H7 (cell line): ENCODE measurements at places on chromosomes 7 and 10.

- no peak for DNase-seq
Measured at GRCh38 chr10:91104193-91105041, 116.0 kb upstream of the PCGF5 start.

DNA sequence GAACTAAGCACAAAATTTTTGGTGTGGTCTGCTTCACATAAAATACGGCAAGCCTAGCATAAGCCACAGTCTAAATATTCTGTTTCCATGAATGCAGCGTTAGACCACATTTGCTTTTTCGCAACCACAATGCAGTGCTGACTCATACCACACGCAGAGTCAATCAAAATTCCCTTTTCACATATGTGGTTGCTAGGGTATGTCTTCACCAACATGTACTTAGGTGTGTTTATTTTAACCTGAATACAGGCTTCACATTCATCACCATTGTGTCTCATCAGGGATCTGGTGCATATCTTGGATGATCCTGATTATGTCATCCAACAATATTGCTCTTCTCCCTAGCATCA, 90.8 kb downstream of the CHN2 start:
- DNase-seq = no peak

GRCh38 chr10:34010891-34011290, 676.4 kb upstream of the NRP1 start:
- no peak for DNase-seq

GRCh38 chr7:113404245-113404644, 285.9 kb upstream of the SMIM30 start:
- peak; percentile 26 for DNase-seq

GRCh38 chr7:92766461-92767003, 69.8 kb downstream of the CDK6 start:
- DNase-seq = no peak

- no peak for DNase-seq
Measured at GRCh38 chr7:23347682-23348180, 48.6 kb downstream of the MALSU1 start.

- no peak for DNase-seq
Measured at GRCh38 chr10:59432207-59432900, 70.0 kb upstream of the FAM13C start.

DNA sequence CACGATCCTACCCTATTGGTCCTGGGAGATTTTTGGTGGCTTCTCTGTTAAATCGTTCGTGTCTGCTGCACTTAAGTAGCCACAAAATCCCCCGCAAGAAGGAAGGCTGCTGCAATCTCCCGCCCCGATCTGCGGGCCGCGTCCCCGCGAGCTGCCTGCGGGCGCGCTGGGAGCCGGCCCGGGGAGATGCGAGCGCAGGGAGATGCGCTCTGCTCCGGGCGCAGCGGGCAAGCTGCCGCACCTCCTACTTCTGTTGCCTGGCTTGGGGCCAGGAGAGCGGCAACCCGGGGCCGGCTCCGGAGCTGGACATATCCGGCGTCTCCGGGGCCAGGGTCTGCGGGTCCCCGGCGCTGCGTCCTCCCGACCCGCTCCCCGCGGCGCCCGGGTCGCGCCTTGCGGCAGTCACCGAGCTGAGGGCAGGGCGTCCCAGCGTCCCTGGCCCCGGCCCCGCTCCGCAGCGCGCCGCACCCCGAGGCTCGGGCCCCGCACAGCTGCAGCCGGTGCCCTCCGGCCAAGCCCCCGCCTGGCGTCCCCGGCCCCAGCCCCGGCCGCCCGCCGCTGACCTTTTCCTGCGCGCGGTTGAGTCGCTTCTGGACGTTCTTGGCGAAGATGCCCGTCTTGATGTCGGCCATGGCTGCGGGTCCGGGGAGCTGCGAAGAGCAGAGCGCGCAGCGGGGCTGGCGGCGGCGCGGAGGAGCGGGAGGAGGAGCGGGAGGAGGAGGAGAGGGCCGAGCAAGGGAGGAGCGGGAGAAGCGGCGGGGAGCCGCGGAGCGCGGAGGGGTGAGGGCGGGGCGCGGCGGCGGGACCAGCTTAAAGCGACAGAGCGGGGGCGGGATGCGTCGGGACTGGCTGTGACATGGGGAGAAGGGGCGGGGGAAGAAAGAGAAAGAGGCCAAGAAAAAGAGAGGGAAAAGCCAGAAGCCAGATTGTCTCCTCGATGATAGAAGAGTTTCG, at the start of gene AMPH:
Gene AMPH (minus strand): TSS at position 654 of the 954 bp plus-strand sequence. CDS start 22 bp downstream, at position 632.
- DNase-seq = peak; percentile 89

DNA sequence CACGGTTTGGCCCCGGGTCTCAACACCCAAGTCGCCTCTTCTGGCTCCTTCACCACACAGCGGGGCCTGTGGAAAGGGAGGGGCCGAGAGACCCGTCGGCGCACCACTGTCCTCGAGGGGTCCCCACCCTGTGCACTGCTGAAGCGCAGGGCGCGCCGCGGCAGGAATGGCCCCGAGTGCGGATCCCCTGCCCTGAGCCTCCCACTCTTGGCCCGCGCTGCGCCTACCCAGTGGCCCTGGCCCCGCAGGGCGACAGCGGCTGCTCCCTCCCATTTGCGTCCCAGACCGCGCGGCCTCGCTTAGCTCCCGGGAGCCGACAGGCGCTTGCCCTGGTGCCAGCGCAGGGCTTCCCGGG, 2.1 kb upstream of the SFMBT2 start:
- peak; percentile 75 for DNase-seq

- peak; percentile 4 for DNase-seq
Measured at GRCh38 chr7:115707258-115708012, 323.1 kb downstream of the TFEC start.

DNA sequence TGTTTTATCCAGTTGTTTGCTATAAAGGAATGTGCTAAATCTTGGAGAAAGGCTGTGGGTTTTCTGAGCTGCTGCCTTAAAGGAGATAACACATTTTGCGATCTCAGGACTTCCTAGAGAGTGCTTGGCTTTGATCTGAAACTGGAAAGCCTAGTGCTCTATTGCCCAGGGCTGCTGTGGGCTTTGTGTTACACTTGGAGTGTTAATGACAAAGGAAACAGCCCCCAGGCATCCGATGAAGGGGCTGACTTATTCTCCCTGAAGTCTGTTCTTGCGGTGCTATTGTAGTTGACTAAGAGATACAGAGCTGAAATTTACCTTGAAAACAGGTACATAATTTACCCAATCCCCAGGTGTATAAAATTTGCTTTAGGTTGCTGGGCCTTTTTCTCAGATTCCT, 74.5 kb downstream of the SND1 start:
- no peak for DNase-seq

GRCh38 chr7:157587805-157588560, 251.2 kb downstream of the DNAJB6 start:
- no peak for DNase-seq

GRCh38 chr10:16509996-16510395, 11.7 kb downstream of the C1QL3 start:
- no peak for DNase-seq

- no peak for DNase-seq
Measured at GRCh38 chr10:15339892-15340291, 31.2 kb downstream of the FAM171A1 start.

DNA sequence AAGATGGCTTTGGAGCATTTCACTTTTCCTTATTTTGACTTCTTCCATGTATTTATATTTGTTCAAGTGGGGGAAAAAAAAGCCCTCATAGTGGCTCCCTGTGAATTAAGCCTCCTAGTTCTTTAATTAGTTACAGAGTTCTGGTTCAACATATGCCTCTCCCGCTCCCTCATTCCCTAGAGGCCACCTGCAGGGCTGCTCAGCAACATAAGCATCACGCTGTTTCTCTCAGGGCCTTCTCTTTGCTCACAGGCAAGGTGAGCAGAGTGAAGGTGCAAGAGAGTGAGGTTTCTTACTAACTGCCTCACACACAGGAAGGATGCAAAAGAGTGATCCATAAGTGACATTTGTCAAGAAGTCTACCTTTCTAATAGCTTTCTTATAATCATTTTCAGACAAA, 196.7 kb downstream of the SEMA3E start:
- peak; percentile 35 for DNase-seq

DNA sequence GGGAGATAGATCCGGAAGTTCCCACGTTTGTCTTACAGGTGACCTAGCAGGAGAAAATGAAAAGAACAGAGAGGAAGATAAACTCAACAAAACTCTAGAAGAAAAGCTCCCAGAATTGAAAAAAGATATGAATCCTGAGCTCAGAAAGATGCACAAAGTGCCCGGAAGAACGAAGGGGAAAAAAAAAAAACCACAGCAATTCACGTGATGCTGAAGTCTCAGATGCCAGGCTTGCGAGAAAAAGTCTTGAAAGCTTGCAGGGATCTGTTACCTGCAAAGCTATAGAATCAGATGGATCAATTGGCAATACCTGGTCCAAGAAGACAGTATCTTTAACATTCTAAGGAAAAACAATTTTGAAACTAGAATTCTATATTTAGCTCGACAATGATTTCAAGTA, 33.5 kb downstream of the CARD11 start:
- no peak for DNase-seq
